Stimulated activated CD8-positive, alpha-beta memory T cell treated with anti-CD3 and anti-CD28 coated beads, Interleukin-4, amount 100 ng/mL, for 24 hours (primary cell): ENCODE measurements at places on chromosomes 5 and 9.

GRCh38 chr5:73678322-73678740, 52.3 kb downstream of the ARHGEF28 start:
- no peak for DNase-seq

DNA sequence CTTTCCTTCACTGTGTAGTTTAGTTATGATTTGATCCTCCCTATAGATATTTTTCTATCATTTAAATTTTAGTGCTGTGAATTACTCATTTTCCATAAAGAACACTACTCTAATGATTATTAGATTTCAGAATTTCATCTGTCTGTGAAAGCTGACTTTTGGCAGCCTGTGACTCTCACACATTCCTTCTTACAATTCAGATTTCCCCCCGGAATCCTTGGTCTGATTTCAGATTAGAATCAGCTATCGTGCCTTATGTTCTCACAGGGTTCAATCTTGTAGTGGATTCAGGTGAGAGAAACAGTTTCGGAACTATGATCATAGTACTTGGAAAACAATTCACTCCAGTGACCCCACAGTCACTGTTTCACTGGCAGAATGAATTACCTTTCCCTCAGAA, 26.2 kb downstream of the ZNF474 start:
- DNase-seq, result no peak

GRCh38 chr9:133227242-133227860, 18.3 kb upstream of the OBP2B start:
- DNase-seq, result no peak

DNA sequence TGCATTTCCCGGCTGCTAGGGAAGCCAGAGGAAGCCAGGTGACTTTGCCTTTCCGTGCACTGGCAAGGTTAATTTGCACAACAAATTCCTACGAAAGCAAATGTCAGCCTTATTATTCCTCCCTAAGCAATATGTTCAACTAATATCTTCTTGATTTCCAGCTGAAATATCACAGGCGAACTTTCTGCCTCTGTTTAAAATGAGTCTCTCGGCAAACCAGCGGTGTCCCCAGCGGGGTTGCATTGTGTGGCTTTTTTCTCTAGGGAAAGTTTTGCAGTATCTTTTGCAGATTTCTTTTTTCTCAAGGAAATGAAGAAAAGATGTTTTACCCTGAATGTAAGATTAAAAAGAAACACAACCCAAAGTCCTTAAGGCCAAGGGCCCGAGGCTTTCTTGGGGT, 1.9 kb downstream of the DBH start:
- no peak for DNase-seq

DNA sequence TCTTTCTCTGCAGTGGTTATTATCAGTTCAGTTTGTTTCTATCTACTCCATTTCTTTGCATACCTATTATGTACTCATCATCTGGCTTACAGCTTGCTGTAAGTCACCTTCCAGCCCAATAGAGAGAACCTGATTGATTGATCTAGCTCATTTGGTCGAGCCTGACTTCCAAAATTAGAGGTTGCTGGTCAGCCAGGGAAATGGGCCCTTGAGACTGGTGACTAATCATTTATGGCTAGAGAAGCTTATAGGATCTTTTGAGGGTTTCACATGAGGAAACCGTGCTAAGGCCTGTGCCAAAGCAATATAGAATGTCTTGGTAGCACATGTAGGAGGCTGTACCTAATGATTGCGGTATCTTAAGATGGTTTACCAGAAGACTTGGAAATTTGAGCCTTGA, 5.8 kb downstream of the SREK1 start:
- DNase-seq, result no peak
